Cardiac septum (tissue), 1 donor: ENCODE measurements at places on chromosomes 2 and 18. TPM values are rescaled to one million over a fixed set of nuclear protein-coding genes. Genes with fewer than 3 reads are reported as not detected.

Gene POTEC
- total RNA-seq = not detected

Gene NEU4
- not detected for total RNA-seq

Gene C2orf69
- total RNA-seq = 8.7 TPM

Gene TWSG1
- 19.2 TPM for total RNA-seq

Gene PHOSPHO2
- total RNA-seq = 2.2 TPM

Gene CD8B2
- total RNA-seq = not detected

Gene RAB10
- total RNA-seq = 79.4 TPM

Gene RGPD3
- 0.08 TPM for total RNA-seq

Gene GAREM2
- 1.1 TPM for total RNA-seq
